ENCODE measurements at places on chromosomes 1 and 21.

GRCh38 chr1:64744492-64745180, at the start of gene RAVER2:
Gene RAVER2, plus strand, starts transcription at chr1:64745075. Its CDS starts 98 bp downstream, at chr1:64745173.
- no peak for DNase-seq

GRCh38 chr1:232593717-232594502, 36.0 kb downstream of the SIPA1L2 start:
- no peak for DNase-seq

- no peak for DNase-seq
Observed at GRCh38 chr1:225709101-225709500, 56.2 kb upstream of the ENAH start.

DNA sequence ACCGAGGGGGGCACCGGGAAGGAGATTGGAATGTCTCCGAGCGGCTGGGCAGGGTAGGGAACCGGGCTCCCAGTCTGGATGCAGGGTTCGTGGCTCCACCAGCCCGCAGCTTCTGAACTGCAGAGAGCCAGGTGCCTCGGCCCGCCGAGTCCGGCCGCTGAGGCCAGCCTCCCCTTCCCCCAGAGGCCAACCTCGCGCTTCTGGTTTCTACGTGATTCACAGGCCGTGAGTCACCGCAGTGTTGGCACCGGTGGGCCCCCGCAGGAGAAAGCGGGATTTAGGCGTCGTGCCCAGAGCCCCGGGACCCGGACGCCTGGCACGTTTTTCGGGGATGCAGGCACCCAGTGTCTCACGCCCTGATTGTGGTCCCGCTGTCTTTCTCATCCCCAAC, 458 bp downstream of the CRABP2 start:
- no peak for DNase-seq

DNA sequence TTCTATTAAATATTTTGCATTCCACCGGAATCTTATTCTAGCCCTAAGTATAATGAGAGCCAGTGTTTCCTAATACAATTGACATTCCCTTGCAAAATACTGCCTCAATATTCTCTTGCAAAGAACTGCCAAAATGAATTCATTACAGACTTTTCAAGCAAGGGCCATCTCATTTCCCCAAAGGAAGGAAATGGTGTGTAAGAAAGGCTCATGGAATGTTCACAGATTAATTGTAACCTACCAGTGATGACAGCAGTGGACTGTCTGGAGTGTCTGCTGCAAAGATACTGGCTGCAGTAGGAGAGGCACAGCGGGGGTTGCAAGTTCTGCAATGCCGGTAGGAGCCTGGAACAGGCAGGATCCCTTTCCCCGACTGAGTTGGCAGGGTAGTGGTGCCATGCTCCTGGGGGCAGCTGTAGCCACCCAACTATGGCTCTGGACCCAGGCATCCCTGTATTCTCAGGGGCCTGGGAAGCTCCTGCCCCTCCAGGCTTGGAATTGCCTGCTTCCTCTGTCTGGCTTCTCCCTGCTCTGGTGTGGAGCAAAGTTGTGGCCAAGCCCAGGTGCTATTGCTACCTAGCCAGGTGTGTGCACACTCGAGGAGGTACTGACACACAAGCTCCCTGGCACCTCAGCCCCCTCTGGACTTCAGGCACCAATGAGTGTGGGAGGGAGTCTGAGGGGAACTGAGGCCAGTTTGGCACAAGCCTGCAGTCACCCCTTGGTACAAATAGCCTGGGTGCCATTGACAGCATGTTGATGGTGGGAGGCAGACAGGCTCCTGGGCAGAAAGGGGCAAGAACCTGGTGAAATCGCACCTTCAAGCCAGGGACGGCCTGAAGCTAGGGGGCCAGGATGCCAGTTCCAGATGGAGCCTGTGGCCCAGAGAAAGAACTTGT, 1371.0 kb downstream of the KCNT2 start:
- DNase-seq = peak; percentile 38

GRCh38 chr1:227999056-227999930, 7.5 kb upstream of the WNT3A start:
- DNase-seq = no peak

DNA sequence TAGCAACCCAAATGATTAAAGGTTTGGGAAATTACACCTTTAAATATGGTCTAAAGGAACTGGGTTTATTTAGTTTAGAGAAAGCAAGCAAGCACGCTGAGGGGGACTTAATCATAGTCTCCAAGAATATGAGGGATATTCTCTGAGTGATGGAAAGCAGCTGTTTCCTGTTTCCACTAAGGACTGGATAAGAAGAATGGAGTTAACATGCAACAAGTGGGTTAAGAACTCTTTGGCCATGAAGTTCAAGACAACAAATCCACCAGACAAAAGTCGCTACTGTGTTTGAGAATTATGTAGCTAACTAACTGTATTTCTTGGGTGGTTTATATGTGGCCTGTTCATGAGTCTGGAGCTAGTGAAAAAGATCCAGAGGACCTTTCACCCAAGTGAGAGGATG, 85.7 kb downstream of the TGFB2 start:
- no peak for DNase-seq

- no peak for DNase-seq
Observed at GRCh38 chr1:34359411-34359810, 182.7 kb downstream of the C1orf94 start.

GRCh38 chr1:201945863-201946223, 505 bp downstream of the LMOD1 start:
- no peak for DNase-seq

DNA sequence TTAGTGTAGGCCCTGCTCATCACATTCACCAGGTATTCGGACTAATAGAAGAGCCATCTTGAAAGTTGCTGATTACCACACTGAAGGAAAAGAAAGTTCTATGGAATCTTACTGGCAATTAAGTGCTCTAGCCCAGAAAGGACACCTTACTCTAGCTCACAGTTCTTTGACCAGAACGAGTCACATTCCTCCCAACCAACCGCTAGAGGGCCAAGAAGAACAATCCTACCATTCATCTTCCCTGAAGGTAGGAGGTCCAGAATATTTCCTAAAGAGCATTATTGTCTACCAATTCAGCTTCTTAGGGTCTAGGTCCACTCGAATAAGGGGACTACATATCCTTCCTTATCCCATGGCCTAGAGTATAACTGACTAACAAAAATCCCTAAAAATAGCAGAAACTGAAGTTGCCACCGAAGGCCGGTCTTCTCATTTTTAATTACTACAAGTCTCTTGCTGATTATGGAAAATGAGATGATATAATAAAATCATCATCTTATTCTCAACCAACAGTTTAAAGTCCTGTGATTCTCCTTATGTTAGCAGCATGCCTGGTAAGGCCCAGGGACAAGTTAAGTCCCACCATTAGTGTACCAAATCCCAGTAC, 2.7 kb upstream of the FMO1 start:
- no peak for DNase-seq

Data from forelimb muscle (tissue), 1 donor.